Immature natural killer cell (primary cell): ENCODE measurements at places on chromosomes 2 and 18.

DNA sequence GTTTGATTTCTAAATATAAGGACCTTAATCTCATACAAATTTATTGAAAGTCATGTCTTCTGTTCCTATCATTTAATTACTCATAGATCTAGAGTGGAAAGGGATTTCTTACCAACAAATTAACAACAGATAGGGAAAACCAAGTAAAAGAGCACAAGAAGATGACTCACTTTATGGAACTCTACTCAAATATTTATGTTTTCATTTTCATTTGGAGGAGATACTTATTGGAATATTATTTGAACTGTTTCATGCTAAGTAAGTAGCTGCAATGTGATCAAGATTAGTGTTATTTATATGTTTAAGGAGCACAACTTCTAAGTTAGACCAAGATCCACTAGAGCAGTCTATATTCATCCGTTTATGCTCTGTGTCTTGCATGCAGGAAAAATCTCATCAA lies 1.3 kb downstream of the NT5C1B start:
- no peak for DNase-seq

- no peak for DNase-seq
Observed at GRCh38 chr18:63307551-63308200, 11.9 kb downstream of the BCL2 start.

DNA sequence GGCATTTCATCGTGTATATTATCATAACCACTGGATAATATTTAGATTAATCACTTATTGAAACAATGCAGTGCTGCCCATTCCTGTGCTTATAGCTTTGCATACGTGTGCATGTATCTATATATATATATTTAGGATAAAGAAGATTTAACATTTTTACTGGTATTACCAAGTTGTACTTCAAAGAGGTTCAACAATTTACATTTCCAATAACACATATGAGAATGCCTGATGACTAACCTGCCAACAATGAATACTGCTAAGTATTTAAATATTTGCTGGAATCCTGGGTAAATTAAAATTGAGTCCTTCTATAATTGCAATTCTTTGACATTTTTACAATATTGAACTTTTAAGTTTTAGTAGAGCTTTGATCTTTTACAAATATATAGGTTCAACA lies 111.4 kb downstream of the SLC39A10 start:
- DNase-seq = no peak

- DNase-seq = no peak
Observed at GRCh38 chr2:240326246-240326645, 109.2 kb upstream of the GPC1 start.
